ENCODE measurements at places on chromosomes 11 and 22. TPM values are rescaled to one million over a fixed set of nuclear protein-coding genes. Genes with fewer than 3 reads are reported as not detected.

PNPLA5 gene
- not detected for total RNA-seq

- DNase-seq = no peak
Observed at GRCh38 chr11:128738942-128739341, 45.1 kb downstream of the FLI1 start.

DEPDC7 gene
- total RNA-seq = 4.4 TPM

GRCh38 chr11:59545179-59546020 lies 34.1 kb downstream of the OR4D9 start:
- no peak for DNase-seq

PAMR1 gene
- total RNA-seq = not detected

- DNase-seq = no peak
Observed at GRCh38 chr11:130220311-130221035, 60.9 kb downstream of the ST14 start.

- no peak for DNase-seq
Observed at GRCh38 chr11:102611291-102611690, 13.8 kb downstream of the MMP20 start.

GRCh38 chr11:45560913-45561281 lies 104.5 kb downstream of the CHST1 start:
- DNase-seq = no peak

KRTAP5-8 gene
- 0.26 TPM for total RNA-seq

DNA sequence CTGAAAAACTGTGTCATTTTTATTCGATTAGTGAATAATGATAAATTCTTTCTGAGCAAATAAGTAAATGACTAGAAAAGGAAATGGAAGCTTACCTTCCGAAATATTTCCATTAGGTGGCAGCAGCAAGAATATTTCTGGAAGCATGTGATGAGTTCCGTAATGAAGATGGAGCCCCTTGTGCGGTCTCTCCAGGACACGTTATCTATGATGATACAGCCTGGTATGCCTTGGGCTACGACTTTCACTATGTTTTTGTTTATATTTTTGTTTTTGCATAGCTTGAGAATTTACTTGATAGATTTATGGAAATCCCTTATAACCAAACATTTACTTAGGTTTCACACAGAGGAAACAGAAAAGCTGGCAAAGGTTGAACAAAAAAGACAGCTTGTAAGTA lies 25.7 kb downstream of the CASP5 start:
- DNase-seq = peak; percentile 57
